Thyroid gland (tissue), 4 donors: ENCODE measurements at places on chromosomes 3 and 15. TPM values are rescaled to one million over a fixed set of nuclear protein-coding genes. Genes with fewer than 3 reads are reported as not detected.

The IGDCC3 gene
- total RNA-seq: 0.22 TPM

DNA sequence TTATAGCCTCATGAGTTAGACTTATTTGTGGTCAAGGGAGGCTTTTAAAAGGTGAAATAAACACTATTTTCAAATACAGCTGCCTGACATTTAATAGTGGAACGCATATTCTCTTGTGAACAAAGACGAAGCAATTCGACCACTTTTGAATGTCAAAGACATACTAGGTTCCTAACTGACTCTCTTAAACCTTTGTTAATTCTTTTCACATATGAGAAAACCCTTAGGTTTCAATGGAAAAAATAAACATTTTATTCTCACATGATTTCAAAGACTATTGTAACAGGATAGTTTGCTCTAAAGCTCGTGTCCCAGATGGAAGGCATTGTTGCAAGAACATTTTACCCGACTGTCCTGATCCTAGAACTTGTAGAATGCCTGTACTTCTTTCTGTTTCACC, 74.8 kb upstream of the BOC start:
- no peak for DNase-seq

The SRGAP3 gene
- total RNA-seq: 14.7 TPM

- H3K4me3 ChIP-seq: no peak overlapping the region
- H3K27ac ChIP-seq: no peak overlapping the region
- no peaks in the 10 kb centered on the region for H3K4me1 ChIP-seq
- no peak for DNase-seq
- no peaks in the 10 kb centered on the region for H3K36me3 ChIP-seq
Observed at GRCh38 chr3:117603097-117603496, 893.5 kb downstream of the TUSC7 start.

DNA sequence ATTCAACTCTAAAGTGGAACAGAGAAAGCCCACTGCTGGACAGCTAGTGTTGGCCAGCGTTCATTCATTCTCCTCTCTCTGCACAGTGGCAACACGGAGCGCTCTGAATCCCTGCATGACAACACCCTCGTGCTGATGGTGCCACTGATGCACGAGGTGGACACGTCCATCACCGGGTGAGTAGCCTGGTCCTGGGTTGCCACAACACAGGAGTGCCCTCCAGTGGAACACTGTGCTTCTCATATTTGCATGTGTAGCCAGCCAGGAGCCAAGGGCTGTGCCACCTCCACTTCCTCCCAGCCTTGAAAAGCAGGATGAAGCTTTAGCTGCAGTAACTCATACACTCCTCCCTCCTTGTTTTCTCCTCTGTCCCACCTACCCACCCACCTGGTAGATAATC, 120.0 kb upstream of the CTDSPL start:
- peak; percentile 87 for DNase-seq
- H3K4me3 ChIP-seq: no peak overlapping the region
- peaks cover 23% of the 10 kb centered on the region for H3K4me1 ChIP-seq
- peaks cover 14% of the 10 kb centered on the region for H3K36me3 ChIP-seq
- no peaks in the 10 kb centered on the region for H3K27me3 ChIP-seq

DNA sequence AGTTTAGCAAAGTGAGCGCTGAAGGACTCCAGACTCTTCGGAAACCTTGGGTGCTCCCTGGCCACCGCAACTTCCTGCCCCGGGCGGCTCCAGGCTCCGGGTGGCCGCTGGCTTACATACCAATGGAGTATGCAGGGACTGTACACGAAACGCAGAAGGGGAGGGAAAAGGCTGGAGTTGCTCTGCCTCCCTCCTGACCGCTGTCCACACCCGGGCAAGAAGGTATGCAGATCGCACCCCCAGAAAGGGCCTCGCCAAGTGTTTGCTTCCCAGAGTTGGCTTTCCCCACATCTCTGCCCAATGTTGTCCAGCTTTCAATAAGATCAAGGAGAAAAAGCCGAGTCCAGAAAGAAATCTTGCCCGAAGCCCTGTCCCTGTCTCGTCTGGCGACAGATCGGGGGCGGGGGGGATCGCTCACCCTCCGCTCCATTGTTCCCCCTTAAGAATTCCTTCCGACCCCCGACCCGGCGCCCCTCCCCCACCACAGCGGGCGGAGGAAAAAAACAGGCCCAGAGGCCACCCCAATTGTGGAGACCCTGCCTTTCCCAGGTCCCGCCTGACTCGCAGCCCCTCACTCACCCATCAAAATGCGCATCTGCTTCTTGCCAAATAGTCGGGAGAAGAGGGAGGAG, 533 bp downstream of the ARF4 start:
- no peaks in the 10 kb centered on the region for H3K27me3 ChIP-seq
- peak overlapping the region; percentile 96 for H3K27ac ChIP-seq
- peak; percentile 84 for DNase-seq
- H3K36me3 ChIP-seq: no peaks in the 10 kb centered on the region

DNA sequence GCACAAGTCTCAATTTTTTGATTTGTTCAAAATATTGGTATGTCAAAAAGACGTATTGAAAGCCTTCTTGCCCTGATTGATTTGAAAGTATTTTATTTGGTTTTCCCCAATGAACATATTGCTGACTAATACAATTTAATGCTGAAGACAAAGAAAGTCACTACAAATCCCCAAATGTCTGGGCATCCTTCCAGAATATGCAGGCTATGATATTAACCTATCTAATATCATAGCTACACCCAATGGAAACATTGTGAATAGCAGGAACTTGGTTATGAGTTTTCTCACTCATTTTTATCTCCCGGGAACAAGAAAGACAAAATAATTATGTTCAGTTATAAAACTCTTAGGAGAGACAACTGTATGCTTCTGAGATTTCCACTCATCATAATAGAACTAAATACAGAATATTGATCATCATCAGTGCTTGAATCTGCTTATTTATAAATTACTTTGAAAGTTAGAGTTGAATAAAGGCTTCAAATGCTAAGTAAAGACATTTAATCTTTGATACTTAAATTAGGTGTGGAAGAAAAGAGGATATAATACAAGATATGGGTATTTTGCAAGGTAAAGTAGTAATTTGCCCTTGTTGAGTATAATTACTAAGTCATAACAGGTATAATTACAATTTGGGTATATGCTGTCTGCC, 483.9 kb downstream of the RBMS3 start:
- no peaks in the 10 kb centered on the region for H3K27me3 ChIP-seq
- H3K4me3 ChIP-seq: no peak overlapping the region
- peaks cover 8% of the 10 kb centered on the region for H3K4me1 ChIP-seq
- H3K36me3 ChIP-seq: no peaks in the 10 kb centered on the region
- peak; percentile 8 for DNase-seq

- H3K4me3 ChIP-seq: no peak overlapping the region
- H3K27ac ChIP-seq: no peak overlapping the region
- DNase-seq: no peak
- no peaks in the 10 kb centered on the region for H3K4me1 ChIP-seq
Observed at GRCh38 chr3:7062714-7063113, 201.8 kb downstream of the GRM7 start.

DNA sequence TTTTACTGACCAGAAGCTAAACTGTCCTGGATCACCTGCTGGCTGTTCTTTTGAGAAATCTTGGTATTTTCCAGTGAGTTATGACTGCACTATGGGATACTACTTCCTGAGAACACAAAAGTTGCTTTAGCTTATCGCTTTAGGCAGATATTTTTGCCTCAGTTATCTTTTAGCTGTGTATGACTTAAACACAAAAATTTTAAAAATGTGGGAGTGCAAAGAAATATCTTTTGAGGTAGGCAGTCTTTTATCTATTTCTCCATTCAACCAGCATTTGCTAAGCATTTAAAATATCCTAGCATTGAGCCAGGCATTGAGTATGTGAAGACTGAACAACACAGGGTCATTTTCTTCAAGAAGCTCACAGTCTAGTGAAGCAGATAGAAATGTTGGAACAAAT, 981.9 kb downstream of the FHIT start:
- H3K36me3 ChIP-seq: no peaks in the 10 kb centered on the region
- no peak overlapping the region for H3K4me3 ChIP-seq
- no peaks in the 10 kb centered on the region for H3K4me1 ChIP-seq
- no peaks in the 10 kb centered on the region for H3K27me3 ChIP-seq

GRCh38 chr15:50415752-50416404, 8.3 kb upstream of the USP8 start:
- H3K27me3 ChIP-seq: no peaks in the 10 kb centered on the region
- no peak overlapping the region for H3K27ac ChIP-seq
- H3K4me3 ChIP-seq: no peak overlapping the region
- H3K4me1 ChIP-seq: no peaks in the 10 kb centered on the region
- no peak for DNase-seq

- peaks cover 2% of the 10 kb centered on the region for H3K4me1 ChIP-seq
- H3K36me3 ChIP-seq: no peaks in the 10 kb centered on the region
- no peak overlapping the region for H3K27ac ChIP-seq
- H3K27me3 ChIP-seq: no peaks in the 10 kb centered on the region
- DNase-seq: no peak
Observed at GRCh38 chr3:40170395-40170794, 139.1 kb upstream of the EIF1B start.

DNA sequence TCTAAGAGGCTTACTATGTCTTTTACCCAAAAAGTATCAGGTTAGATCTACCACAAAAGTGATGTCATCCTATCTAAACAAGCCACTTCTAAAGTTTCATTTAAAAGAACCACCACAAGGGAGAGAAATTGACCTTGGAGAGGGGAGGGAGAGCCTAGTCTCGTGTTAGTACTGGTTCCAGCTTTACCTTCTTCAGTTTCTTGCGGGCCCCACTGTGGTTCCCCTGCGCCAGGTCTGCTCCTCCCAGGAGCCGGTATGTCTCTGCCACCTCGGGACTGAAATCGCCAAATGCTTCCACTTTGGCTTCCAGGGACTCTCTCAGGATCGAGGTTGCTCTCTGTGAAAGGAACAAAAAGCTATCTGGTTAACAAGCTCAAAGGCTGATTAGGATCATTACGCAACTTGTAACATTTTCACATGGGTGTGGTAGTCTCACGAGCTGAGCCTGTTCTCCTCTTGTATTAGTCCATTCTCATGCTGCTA, 51.1 kb downstream of the SYNM start:
- peaks cover 18% of the 10 kb centered on the region for H3K4me1 ChIP-seq
- no peak overlapping the region for H3K27ac ChIP-seq
- no peaks in the 10 kb centered on the region for H3K36me3 ChIP-seq
- H3K4me3 ChIP-seq: no peak overlapping the region
- no peaks in the 10 kb centered on the region for H3K27me3 ChIP-seq

GRCh38 chr3:186921578-186921977, 8.7 kb upstream of the ST6GAL1 start:
- no peak for DNase-seq
- H3K4me1 ChIP-seq: no peaks in the 10 kb centered on the region
- no peak overlapping the region for H3K4me3 ChIP-seq
- no peak overlapping the region for H3K27ac ChIP-seq
- no peaks in the 10 kb centered on the region for H3K27me3 ChIP-seq

The MME gene
- 3.2 TPM for total RNA-seq

DNA sequence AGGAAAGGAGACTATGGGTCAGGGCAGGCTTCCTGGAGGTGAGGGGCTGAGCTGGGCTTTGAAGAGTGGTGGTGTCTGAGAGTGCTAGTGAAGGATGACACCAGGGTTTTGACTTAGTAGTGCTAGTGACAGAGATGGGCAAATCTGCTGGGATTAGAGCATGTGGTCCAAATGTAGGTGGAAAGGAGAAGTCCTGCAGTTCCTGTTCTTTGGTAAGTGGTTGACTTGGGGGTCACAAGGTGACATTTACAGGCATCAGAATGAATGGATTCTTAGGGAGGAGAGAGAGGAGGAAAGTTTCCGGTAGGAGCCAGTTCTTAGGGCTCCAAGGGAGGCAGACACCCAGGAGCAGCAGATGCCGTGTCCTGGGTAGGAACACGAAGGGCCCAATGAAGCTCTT, 796 bp upstream of the DOCK3 start:
- H3K4me3 ChIP-seq: no peak overlapping the region
- DNase-seq: no peak
- H3K27ac ChIP-seq: no peak overlapping the region
- H3K36me3 ChIP-seq: no peaks in the 10 kb centered on the region
- peaks cover 16% of the 10 kb centered on the region for H3K4me1 ChIP-seq

GRCh38 chr3:126954141-126954842, 28.6 kb upstream of the PLXNA1 start:
- H3K36me3 ChIP-seq: no peaks in the 10 kb centered on the region
- no peak for DNase-seq
- no peaks in the 10 kb centered on the region for H3K4me1 ChIP-seq
- H3K4me3 ChIP-seq: no peak overlapping the region

DNA sequence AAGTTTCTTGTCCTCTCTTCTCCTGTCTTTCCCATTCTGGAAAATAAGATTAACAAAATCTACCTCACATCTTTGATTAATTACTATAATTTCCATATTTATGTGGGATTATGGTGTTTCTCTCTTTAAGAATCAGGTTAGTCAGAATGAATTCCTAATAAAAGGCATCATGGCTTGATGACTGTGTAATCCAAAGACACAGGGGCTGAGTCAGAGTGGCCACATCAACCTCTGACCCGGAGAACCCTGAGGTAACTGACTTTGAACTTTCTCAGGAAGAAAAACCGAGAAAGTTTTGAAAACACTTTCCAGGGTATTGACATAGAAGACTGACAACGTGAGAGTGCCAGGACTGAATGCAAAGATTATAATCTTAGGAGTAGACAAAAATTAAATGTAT, 170.3 kb upstream of the MCTP2 start:
- no peaks in the 10 kb centered on the region for H3K4me1 ChIP-seq
- no peak for DNase-seq
- no peaks in the 10 kb centered on the region for H3K36me3 ChIP-seq
- H3K27ac ChIP-seq: no peak overlapping the region
- no peak overlapping the region for H3K4me3 ChIP-seq
- H3K27me3 ChIP-seq: no peaks in the 10 kb centered on the region
